HEK293T (cell line): ENCODE measurements at places on chromosomes 3 and 15.

GRCh38 chr3:39548282-39548681 lies 80.8 kb downstream of the MOBP start:
- DNase-seq, result no peak

DNA sequence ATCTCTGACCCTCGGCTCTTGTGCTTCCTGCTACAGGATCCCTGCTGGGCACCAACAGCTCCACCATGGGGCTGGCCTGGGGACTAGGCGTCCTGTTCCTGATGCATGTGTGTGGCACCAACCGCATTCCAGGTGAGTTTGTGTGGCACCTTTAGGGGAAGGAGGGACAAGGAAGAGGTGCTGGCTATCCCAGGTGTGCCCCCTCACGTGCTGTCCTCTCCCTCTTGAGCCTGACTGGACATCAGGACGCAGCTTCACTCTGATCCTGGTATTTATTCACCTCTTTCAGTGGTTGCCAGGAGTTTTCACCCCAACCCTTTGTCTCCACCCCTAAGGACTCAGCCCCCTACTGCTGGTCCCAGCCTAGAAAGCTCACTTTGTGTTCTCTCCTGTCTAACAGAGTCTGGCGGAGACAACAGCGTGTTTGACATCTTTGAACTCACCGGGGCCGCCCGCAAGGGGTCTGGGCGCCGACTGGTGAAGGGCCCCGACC lies 960 bp downstream of the THBS1 start:
- peak; percentile 5 for DNase-seq

DNA sequence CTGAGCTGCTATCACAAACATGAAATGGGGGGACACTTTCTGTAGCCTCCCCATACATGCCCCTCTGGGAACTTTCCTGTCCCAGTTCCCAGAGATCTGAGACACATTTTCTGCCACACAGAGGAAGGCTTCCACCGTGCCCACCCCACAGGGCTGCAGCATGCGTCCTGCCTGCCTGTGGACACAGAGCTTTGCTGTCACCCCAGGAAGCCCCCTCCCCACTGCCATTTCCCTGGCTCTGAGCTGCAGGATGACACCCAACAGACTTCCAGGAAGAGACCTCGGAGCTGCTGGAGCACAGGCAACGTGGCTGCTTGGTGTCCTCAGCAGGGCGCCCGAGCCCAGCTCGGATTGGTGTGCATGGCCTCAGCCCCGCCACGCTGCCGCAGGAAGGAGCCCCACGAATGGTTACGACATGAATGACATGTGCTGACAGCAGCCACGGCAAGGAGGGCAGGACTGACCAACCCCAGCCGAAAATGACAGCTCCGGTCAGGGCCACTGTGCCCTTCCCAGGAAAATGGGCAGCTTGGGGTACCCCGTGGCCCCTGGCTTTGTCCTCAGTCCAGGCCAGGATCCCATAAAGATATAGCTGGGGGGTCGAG lies 81.3 kb downstream of the VGLL4 start:
- no peak for DNase-seq

- no peak for DNase-seq
Observed at GRCh38 chr3:37645517-37646380, 215.9 kb upstream of the CTDSPL start.

DNA sequence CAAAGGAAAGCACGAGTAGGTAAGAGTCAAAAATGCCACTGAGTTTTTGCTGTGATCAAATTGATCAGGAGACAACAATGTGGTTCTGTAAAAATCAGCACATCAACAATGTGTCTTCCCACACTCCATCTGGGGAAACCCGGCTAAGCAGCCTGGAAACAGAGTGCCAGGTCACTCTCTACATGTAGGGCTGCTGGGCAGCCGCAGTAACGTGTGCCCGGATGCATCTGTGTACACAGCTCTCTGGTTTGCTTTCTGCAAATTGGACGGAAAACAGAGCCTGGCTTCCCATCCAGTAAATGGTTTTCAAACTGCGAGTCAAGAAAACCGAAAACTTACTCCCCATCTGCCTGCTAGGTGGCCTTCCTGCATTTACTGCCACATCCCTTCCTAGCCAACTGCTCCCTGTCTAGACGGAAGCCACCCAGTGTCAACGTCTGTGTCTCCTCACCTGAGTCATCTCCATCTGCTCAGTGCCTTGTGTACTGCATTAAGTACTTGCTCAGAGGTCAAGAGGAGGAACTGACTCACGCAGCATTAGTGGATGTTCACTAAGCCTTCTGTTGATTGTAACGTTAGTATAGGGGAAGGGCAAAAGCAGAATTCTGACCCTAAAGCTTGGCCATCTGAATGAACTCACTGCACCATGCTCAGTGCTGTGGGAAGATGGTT lies 124.1 kb downstream of the TJP1 start:
- no peak for DNase-seq

- no peak for DNase-seq
Observed at GRCh38 chr3:48655063-48655462, 7.6 kb downstream of the CELSR3 start.

DNA sequence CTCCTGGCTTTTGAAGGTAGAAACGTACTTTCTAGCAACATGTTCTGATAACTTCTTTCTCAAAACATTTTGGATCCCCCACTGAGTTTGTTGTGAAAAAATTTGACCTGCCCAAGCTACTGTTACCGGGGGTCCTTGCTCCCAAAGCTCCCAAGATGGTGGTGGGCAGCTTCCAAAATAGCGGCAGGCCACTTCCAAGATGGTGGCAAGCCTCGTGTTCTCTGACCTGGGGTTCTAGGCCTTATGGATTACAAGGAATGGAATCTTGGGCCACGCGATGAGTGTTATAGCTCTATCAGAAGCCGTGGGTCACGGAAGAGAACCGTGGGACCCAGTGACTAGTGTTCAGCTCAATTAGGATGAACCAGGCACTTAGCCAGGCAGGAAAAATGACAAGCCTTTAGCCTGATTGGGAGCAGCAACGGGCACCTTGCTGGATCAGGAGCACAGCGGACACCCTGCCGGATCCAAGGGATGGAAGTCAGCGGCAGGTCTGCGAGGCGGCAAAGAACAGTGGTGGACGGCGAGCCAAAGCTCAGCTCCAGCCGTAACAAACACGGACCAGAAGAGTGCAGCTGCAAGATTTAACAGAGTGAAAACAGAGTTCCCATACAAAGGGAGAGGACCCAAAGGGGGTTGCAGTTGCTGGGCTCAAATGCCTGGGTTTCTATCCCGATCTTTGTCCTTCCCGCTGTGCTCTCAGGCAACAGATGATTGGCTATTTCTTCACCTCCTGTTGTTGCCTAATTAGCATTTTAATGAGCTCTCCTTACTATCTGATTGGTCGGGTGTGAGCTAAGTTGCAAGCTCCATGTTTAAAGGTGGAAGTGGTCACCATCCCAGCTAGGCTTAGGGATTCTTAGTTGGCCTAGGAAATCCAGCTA lies 133.3 kb downstream of the WDR72 start:
- no peak for DNase-seq
